ENCODE measurements at places on chromosomes 3 and 15.

GRCh38 chr3:165532851-165533250, 304.4 kb downstream of the BCHE start:
- no peak for DNase-seq

DNA sequence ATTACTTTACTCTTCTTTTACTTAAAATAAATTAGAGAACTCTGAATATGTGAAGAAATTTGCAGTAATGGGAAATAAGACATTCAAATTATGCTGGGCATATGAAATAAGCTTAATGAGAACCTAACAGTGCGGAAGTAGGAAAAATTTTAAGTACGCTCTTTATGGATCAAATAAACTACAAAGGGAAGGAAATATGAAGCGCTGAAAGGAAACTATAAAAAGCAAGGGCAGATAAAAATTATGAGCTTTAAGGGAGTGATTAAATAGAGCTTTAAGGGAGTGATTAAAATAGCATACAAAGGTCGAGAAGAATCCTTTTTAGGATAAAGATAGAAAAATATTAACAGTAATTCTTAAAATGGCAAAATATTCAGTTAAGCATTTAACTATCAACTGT, 118.3 kb upstream of the AADACL2 start:
- DNase-seq, result no peak

- DNase-seq, result no peak
Measured at GRCh38 chr15:25477816-25478215, 39.0 kb upstream of the UBE3A start.

DNA sequence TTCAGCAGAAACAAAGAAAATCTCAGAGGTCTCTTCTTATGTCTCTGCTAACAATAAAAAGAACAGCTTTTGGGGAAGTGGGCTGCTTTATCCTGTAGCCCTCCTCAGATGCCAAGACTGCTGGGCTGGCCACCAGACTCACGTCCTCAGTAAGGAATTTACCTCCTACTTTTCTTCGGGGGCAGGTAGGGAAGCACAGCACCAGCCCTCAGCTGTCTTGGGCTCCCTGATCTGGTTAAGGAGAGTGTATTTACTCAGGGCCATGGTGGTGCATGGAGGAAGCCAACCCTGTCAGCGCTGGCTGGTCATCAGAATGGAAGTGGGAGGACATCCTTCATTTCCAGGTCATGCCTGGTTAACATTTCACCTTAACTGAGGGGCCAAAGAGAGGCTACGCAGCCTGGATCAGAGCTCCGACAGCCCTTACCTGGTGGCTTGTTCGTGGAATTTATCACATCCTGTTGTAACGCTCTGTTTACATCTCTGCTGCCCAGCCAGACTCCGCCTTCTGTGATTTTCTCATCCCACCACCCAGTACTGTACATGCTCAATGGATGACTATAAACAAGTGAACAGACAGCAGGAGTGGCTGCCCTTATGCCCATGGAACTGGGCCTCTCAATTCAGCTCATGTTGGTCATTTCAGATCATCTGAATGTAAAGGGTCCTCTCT, 108.3 kb downstream of the IGF2BP2 start:
- no peak for DNase-seq

- DNase-seq, result no peak
Measured at GRCh38 chr3:54427501-54427900, 305.1 kb downstream of the CACNA2D3 start.

- no peak for DNase-seq
Measured at GRCh38 chr15:92840149-92840548, 60.0 kb upstream of the CHD2 start.

GRCh38 chr15:67101911-67102598, 36.7 kb downstream of the SMAD3 start:
- DNase-seq, result peak; percentile 61
